HCT116 (cell line): ENCODE measurements at places on chromosomes 12 and 14. TPM values are rescaled to one million over a fixed set of nuclear protein-coding genes. Genes with fewer than 3 reads are reported as not detected.
A peak's percentile ranks its signal among the peaks of the same experiment; 100 is the strongest.

- no peaks in the 10 kb centered on the region for H3K36me3 ChIP-seq
- H3K27me3 ChIP-seq: no peaks in the 10 kb centered on the region
- no peaks in the 10 kb centered on the region for H3K4me1 ChIP-seq
- no peak overlapping the region for H3K27ac ChIP-seq
- no peak overlapping the region for H3K4me3 ChIP-seq
Observed at GRCh38 chr14:83556746-83557453, 1973.0 kb upstream of the FLRT2 start.

- no peaks in the 10 kb centered on the region for H3K4me1 ChIP-seq
- H3K27ac ChIP-seq: no peak overlapping the region
- H3K27me3 ChIP-seq: no peaks in the 10 kb centered on the region
Observed at GRCh38 chr12:122659579-122659978, 43.6 kb downstream of the HCAR2 start.

GRCh38 chr12:94561943-94562411 lies 88.4 kb downstream of the TMCC3 start:
- no peak for DNase-seq
- peaks cover 33% of the 10 kb centered on the region for H3K4me1 ChIP-seq
- H3K36me3 ChIP-seq: no peaks in the 10 kb centered on the region
- H3K27me3 ChIP-seq: no peaks in the 10 kb centered on the region
- no peak overlapping the region for H3K4me3 ChIP-seq

- no peaks in the 10 kb centered on the region for H3K36me3 ChIP-seq
- H3K27me3 ChIP-seq: peaks cover 11% of the 10 kb centered on the region; the same call in 1 of the 2 replicates
- H3K4me3 ChIP-seq: peak within 1 kb of the TSS; percentile 50
- H3K27ac ChIP-seq: peak within 1 kb of the TSS; percentile 73
- peaks cover 14% of the 10 kb centered on the region for H3K4me1 ChIP-seq
Observed at GRCh38 chr12:26124446-26125399, at the start of gene BHLHE41. TSS of gene BHLHE41 (minus strand) at chr12:26125037. CDS start at chr12:26124779, 258 bp downstream.

DNA sequence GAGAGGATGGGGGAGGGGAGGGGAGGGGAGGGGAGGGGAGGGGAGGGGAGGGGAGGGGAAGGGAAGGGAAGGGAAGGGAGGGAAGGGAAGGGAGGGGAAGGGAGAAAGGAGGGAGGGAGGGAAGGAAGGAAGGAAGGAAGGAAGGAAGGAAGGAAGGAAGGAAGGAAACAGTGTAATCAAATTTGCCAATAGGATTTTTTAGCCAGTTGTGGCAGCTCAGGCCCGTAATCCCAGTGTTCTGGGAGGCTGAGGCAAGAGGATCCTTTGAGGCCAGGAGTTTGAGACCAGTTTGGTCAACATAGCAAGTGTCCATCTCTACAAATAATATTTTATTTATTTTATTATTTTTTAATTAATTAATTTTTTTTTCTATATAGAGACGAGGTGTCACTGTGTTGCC lies 19.4 kb downstream of the AICDA start:
- H3K4me1 ChIP-seq: no peaks in the 10 kb centered on the region
- no peaks in the 10 kb centered on the region for H3K36me3 ChIP-seq
- H3K4me3 ChIP-seq: no peak overlapping the region
- no peak for DNase-seq
- H3K27me3 ChIP-seq: no peaks in the 10 kb centered on the region

The PMCH gene
- not detected for total RNA-seq
